GM23248 (cell line): ENCODE measurements at places on chromosomes 2 and 18. TPM values are rescaled to one million over a fixed set of nuclear protein-coding genes. Genes with fewer than 3 reads are reported as not detected.

The C1QL2 gene
- not detected in 2 replicates for total RNA-seq

The DNER gene
- total RNA-seq: 0.65 TPM in 1 of 2 replicates, not detected in the other

The DHX57 gene
- total RNA-seq: 13.7 and 13.9 TPM in 2 replicates

The PROC gene
- total RNA-seq: not detected in 2 replicates

The FBLN7 gene
- 0.11 and 0.13 TPM in 2 replicates for total RNA-seq

The MEIS1 gene
- 19.1 and 21.4 TPM in 2 replicates for total RNA-seq

The CABLES1 gene
- 5.7 and 8.9 TPM in 2 replicates for total RNA-seq

The NETO1 gene
- total RNA-seq: not detected in 2 replicates

The BCL2 gene
- 1.0 and 1.5 TPM in 2 replicates for total RNA-seq

The MAPRE2 gene
- 6.1 and 11.2 TPM in 2 replicates for total RNA-seq

The COL4A4 gene
- total RNA-seq: 0.76 and 1.0 TPM in 2 replicates

The DSC3 gene
- total RNA-seq: not detected in 2 replicates

The GAD1 gene
- 0.13 and 2.6 TPM in 2 replicates for total RNA-seq

- peak; percentile 65 for DNase-seq
Measured at GRCh38 chr2:132671151-132671835, 1.3 kb upstream of the LYPD1 start.

GRCh38 chr2:101344137-101344536 is 35.6 kb upstream of the RNF149 start:
- no peak for DNase-seq

GRCh38 chr2:218419630-218420216 is 800 bp downstream of the VIL1 start:
- no peak for DNase-seq

DNA sequence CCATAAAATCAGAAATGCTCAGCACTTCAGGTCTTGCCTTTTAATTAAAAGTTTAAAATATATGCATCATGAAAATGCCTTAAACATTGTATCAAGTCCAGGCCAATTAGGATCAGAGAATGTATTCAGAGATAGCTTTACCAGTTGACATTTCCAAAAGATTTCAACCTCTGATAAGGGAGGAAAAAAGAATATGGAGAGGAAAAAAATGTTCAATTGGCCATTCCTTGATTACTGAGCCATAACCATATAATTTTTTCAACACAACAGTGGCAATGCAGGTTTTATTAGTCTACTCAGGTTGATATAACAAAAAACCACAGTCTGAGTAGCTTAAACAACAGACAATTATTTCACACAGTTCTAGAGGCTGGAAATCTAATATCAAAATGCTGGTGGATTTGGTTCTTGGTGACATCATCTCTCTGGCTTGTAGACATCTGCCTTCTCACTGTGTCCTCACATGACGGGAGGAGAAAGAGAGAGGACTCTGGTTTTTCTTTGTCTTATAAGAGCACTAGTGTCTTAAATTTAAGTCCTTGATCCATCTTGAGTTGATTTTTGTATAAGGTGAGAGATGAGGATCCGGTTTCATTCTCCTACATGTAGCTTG is 111.9 kb downstream of the IRS1 start:
- no peak for DNase-seq

- DNase-seq: no peak
Measured at GRCh38 chr2:25085761-25086560, 44.1 kb downstream of the EFR3B start.

DNA sequence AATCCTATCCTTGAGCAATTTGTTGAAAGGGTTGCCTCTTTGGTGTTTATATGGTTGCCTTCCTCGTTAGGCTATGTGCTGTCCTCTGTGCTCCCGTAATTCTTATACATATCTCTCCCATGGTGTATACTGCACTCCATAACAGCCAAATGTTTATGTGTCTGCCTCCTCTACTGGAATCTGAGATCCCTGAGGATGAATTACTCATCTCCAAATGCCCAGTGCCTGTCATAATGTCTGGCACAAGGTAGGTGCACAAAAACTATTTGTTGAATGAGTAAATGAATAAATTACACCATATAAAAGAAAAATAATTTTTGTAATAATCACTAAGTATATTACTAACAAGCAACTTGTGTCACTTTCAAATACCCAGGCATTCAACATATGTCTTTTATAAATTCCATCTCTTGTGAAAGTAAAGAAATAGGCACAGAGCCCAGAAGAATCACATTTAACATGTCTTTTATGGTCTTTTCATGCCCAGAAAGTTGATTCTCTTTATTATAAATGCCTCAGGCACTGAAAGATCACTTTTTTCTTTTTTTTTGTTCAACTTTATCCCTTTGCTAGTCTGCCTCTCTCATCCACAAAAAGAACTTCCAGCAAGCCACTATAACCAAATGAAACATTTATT is 164.9 kb downstream of the CCDC148 start:
- DNase-seq: no peak

DNA sequence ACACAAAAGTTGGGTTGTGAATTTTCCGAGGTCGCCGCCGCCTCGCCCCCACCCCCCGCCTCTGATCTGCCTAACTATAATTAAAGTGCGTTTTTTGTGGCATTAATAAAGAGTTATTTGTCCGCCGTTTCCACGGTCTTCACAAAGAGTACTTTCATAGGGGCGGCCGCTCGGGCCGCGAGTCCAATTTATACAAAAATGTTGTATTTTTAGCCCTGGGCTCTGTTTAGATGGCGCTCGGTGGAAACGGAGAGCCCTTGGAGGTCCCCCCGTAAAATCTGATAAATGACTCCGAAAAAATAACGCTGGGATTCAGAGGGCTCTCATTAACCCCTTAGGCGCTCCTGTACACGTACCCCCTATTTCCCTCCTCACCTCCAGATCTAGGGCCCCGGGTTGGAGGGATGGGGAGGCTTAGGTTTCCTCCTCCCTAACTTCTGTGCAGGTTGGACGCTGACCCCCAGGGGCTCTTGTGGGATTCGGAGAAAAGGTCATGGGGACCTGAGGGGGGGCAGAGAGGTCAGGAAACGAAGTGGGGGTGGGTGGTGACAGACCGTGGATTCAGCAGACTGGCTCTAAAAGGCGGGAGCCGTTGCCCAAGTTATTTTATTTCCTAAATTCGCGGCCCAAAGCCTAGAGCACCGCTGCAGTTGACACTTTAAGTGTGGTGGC is 1.9 kb downstream of the CYP26B1 start:
- peak; percentile 42 for DNase-seq

DNA sequence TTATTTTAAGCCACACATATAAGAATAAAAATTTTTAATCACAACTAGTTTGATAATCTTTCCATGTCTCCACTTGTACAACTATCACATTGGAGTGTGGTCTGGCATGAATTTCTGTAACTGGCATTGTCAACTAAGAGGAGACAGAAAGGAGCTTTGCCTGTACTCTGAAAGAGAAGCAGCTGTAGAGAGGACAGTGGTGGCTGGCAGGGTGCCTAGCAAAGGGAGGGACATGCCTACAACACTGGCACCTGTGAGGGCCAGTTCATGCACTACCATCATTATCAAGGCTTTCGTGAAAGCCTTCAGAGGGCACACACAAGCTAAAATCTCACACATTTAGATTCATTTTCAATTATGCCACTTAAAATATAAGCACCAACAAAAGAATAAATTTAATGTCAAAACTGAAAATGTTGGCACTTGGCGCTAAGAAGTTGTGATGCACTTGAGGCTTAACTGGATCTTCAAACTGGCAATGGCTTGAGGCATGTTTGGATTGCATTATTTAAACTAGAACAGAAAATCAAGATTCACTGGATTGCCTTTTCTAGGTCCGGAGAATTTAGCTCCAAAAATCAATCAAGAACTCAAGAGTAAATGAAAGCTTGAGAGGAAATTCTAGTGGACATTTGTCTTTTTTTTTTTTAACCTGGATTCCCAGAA is 238.6 kb downstream of the ZNF385B start:
- DNase-seq: no peak

- DNase-seq: no peak
Measured at GRCh38 chr2:195662138-195662537, 5.1 kb downstream of the SLC39A10 start.

DNA sequence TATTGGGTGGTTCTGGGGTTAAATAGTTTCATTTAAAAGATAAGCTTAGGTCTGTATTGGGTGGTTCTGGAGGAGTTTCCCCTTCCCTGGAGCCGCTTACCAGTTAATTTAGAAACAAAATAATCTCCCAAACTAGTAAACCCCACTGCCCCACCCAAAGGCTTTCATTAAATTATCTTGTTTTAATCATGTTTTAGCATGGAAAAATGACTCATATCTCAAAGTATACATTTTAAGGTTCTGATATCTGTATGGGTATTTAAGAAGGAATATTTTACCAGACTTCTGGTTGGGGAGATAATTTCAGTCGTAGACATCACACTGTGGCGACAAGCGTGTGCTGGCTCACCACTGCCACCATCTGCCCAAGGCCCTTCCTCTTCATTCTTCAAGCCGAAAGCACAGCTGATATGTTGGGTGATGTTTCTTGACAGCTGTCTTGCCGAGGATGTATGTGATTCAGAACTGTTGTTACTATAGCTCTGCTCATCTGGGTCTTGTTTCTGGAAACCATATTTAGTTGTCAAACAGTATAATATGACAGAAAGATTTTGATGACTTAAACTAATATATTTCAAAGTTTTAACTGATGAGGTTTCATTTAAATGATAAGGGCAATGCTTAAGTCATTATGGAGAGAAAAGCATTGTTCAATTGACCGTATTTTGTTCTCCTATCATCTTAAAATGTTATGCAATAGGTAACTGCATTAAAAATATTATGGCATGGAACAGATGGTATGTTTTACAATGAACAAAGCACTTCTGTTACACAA is 5.1 kb downstream of the FIGLA start:
- peak; percentile 54 for DNase-seq

- no peak for DNase-seq
Measured at GRCh38 chr2:194567661-194568017, 1089.4 kb upstream of the SLC39A10 start.

- no peak for DNase-seq
Measured at GRCh38 chr2:220347626-220348025, 720.2 kb downstream of the SLC4A3 start.

DNA sequence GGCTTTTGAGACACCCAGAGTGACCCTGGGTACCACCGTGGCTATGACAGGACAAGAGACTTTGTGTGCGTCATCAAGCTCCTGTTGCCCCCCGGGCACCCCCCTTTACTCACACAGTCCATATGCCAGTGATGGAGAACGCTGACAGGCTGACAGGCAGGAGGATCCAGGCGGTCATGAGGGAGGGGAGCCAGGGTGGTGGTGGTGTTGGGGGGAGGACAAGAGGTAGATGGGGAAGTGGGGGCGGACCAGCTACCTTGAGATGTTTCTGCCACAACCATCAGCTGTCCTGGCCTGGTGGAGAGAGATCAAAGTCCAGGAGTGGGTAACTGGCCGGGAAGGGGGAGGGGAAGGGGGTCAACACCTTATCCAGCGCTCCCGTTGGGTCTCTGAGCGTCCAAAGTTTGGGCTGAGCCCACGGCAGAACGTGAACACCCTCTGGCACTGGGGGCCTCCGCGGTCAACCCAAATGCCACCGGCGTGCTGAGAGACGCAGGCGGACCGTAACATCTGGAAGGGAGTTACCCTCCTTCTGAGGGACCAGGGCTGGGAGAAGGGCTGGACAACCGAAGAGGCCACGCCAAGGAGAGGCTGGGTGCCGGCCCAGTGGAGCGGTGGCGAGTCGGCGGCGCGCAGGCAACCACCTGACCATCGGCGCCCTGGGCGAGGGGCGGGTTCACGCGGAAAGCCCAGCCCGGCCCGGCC is 575 bp downstream of the TMEM150A start:
- peak; percentile 79 for DNase-seq

- DNase-seq: no peak
Measured at GRCh38 chr2:194260185-194260584, 1396.8 kb upstream of the SLC39A10 start.

- DNase-seq: peak; percentile 1
Measured at GRCh38 chr2:50763776-50764175, 268.2 kb downstream of the NRXN1 start.

DNA sequence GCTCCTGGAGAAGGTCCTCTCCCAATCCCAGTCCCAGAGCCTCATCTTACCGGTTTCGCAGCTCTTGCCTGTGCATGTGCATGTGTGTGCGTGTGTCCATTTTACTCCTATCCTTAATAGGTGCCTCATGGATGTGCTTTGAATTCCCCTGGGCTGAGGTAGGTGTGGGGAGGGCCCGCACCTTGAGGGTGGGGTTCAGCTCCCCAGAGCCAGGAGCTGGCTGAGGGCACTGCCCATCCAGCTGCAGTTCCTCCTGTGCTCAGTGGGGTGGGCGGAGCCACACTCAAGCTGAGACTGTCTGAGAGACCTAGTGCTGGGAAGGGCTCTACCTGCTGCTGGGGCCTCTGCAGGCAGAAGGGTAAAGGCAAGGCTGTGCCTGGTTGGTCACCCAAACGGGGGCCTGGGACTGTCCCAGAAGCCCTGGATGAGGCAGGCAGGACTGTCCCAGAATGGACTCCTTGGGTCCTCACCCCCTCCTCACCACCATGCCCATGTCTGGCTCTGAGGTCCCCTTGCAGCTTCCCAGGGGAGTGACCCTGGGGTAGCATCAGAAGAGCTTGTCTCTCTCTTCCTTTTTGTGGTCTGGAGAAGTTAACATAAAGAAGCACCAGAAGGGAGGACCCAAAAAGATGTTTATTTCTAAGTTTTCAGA is 8.9 kb downstream of the GDF7 start:
- DNase-seq: peak; percentile 47

DNA sequence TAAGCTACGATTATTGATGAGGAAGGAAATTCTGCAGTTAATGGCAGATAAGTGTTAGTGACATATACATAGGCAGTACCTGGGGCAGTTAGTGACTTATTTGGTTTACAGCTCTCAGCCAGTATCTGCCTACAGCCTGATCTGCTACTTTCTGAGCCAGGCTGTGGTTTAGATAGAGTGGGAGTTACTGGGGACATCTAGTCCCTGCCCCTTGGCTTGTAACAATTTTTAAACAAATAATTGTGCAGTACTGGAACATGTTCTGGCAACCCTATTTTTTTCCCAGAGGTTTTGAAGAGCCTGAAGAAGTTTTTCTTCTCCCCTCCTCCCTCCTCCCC is 2.3 kb downstream of the KIF5C start:
- DNase-seq: no peak

GRCh38 chr2:48015421-48015820 is 109.1 kb upstream of the FBXO11 start:
- DNase-seq: peak; percentile 2

DNA sequence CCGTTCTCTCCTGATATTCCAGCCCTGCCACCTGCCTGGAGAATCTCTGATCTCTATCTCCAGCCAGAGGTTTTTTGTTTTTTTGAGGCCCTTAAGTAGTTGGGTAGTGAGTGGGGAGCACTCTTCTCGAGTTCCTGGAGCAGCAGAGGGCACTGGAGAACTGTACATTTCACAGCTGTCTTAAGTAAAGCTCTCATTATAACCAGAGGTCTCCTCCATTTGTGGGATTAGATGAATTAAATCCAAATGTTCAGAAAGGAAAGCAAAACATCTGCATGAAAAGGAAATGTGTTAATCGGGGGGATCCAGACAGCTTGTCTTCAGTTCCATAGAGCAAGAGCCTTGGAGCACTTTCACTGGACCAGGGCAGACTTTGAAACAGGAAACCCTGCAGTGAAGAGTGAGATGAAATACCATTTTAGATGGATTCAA is 32.8 kb downstream of the AOX1 start:
- peak; percentile 61 for DNase-seq

GRCh38 chr2:203533676-203534591 is 1.2 kb downstream of the RAPH1 start:
- DNase-seq: peak; percentile 71

GRCh38 chr2:39736640-39737039 is 42.4 kb downstream of the THUMPD2 start:
- peak; percentile 77 for DNase-seq

- DNase-seq: peak; percentile 79
Measured at GRCh38 chr18:44884431-44884830, 203.7 kb downstream of the SETBP1 start.
